Smooth muscle cell of the coronary artery (primary cell): ENCODE measurements at places on chromosomes 3 and 15. TPM values are rescaled to one million over a fixed set of nuclear protein-coding genes. Genes with fewer than 3 reads are reported as not detected.

The CCR9 gene
- not detected in 2 replicates for total RNA-seq

The ASB14 gene
- 0.12 TPM in 1 of 2 replicates, not detected in the other for total RNA-seq

The MYO1E gene
- 49.2 and 85.2 TPM in 2 replicates for total RNA-seq

The LRRC28 gene
- total RNA-seq: 9.6 and 13.2 TPM in 2 replicates

The IL17RC gene
- 20.9 and 21.8 TPM in 2 replicates for total RNA-seq

The SRGAP3 gene
- total RNA-seq: 1.4 and 5.5 TPM in 2 replicates

The FBXL22 gene
- 0.53 TPM in 1 of 2 replicates, not detected in the other for total RNA-seq

The ROBO1 gene
- 71.7 and 104 TPM in 2 replicates for total RNA-seq

The FYCO1 gene
- total RNA-seq: 23.2 and 28.4 TPM in 2 replicates

The RAF1 gene
- total RNA-seq: 79.9 and 91.5 TPM in 2 replicates

The LEKR1 gene
- 0.38 and 0.47 TPM in 2 replicates for total RNA-seq

The MORC1 gene
- total RNA-seq: not detected in 2 replicates

The CCDC13 gene
- total RNA-seq: 0.23 and 0.47 TPM in 2 replicates

The SNTN gene
- total RNA-seq: not detected in 2 replicates

The ROPN1B gene
- total RNA-seq: not detected in 2 replicates

The GP9 gene
- not detected in 2 replicates for total RNA-seq

The NMNAT3 gene
- 0.23 and 2.5 TPM in 2 replicates for total RNA-seq

The ST8SIA2 gene
- 0.35 TPM in 1 of 2 replicates, not detected in the other for total RNA-seq

The SPSB4 gene
- not detected in 2 replicates for total RNA-seq

The EPB42 gene
- total RNA-seq: not detected in 2 replicates

The EOMES gene
- not detected in 2 replicates for total RNA-seq

The EIF3J gene
- total RNA-seq: 11.2 and 31.8 TPM in 2 replicates

The NR1I2 gene
- total RNA-seq: 0.08 TPM in 1 of 2 replicates, not detected in the other

The BRK1 gene
- total RNA-seq: 125 and 135 TPM in 2 replicates

The UROC1 gene
- total RNA-seq: not detected in 2 replicates

The CHRM5 gene
- 0.15 TPM in 1 of 2 replicates, not detected in the other for total RNA-seq

The CPLX3 gene
- total RNA-seq: not detected in 2 replicates

The CHL1 gene
- not detected in 2 replicates for total RNA-seq

The IL5RA gene
- total RNA-seq: not detected in 2 replicates

The SERINC4 gene
- not detected in 2 replicates for total RNA-seq

The ALDH1A3 gene
- 29.7 and 168 TPM in 2 replicates for total RNA-seq

The SPTBN5 gene
- total RNA-seq: 0.12 and 0.23 TPM in 2 replicates

The SLC2A2 gene
- not detected in 2 replicates for total RNA-seq
